Non-pigmented ciliary epithelial cell (primary cell): ENCODE measurements at places on chromosomes 7 and 10.

DNA sequence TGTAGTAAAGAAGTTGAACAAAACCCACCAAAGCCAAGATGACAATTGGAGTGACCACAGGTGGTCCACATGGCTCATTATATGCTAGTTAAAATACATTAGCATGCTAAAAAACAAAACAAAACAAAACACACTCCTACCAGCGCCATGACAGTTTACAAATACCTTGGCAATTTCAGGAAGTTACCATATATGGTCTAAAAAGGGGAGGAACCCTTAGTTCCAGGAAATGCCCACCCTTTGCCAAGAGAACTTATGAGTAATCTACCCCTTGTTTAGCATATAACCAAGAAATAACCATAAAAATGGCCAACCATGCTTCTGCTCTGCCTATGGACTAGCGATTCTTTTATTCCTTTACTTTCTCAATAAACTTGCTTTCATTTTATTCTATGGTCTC is 979.1 kb upstream of the POT1 start:
- DNase-seq, result no peak

GRCh38 chr10:36110097-36110496 is 468.0 kb upstream of the FZD8 start:
- DNase-seq, result no peak

- no peak for DNase-seq
Observed at GRCh38 chr10:11705722-11706121, 36.5 kb upstream of the ECHDC3 start.

DNA sequence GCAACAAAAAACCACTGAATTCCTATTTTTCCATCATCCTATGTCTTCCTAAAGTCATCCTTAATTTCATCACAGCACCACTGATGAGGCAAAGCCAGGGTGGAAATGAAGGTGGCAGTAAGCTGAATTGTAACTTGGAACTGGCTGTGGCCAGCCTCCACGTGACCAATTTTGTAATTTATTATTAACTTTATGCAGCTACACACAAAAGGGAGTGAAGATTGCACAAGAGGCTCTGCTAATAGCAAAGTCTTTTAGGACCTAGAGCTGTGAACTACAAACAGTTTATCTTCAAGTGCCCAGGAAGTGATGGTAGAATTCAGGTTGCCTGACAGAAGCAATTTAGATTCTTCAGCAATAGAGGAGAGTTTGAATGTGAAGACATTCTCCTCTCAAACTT is 176.4 kb downstream of the CCDC71L start:
- DNase-seq, result no peak

- DNase-seq, result no peak
Observed at GRCh38 chr7:75531359-75531821, 39.3 kb downstream of the SPDYE5 start.

GRCh38 chr7:4211261-4211660 is 470.8 kb upstream of the FOXK1 start:
- no peak for DNase-seq

GRCh38 chr7:95491634-95492314 is 6.0 kb downstream of the ASB4 start:
- DNase-seq, result no peak

GRCh38 chr10:130721971-130722370 is 585.8 kb downstream of the GLRX3 start:
- DNase-seq, result no peak

DNA sequence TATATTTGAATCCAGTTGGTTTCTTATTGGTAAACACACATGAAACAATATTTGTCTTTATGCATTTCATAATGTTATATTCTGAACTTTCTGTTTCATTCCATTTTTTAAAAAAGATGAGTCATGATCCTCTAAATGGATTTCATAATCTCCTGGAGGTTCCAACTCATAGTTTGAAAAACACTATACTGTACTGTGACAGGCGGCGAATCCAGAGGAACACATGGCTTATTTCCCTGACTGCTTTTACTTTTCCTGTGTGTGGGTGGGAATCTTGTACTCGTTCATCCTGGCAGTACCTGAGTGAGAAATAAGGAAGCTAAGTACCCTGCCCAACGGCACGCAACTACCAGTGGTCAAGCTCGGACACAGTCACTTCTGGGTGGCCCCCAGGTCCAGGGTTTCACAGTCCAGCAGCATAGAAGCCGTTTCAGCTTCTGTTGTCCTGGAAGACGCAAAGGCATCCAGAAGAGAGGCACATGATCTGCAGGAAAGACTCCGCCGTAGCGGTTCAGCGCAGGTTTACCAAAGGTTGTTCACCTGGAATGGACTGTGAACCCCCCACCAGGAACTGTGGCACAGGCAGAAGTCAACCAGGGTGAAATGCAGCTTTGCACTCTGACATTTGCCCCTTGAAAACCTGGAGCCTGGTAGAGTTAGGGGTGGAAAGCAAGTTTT is 117.7 kb downstream of the CCNY start:
- peak; percentile 37 for DNase-seq

DNA sequence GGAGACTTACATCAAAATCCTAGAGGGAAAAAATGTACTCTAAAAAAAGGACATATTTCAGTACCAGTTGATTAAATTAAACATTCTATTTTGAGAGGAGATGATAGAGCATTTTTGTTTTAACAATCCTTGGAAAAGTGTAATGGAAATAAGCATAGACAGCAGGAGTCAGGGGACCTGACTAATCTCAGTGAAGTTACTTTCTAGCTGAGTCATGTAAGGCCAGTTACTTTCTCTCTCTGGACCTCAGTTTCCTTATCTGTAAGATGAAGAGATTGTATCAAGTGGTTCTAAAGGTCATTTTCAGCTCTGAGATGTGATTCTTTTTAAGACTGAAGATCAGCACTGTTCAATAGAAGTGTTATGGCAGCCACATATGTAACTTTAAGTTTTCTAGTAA is 44.1 kb downstream of the VTI1A start:
- no peak for DNase-seq

- DNase-seq, result no peak
Observed at GRCh38 chr10:78028438-78029268, 662 bp downstream of the POLR3A start.

GRCh38 chr7:129959471-129960203 is 6.9 kb upstream of the UBE2H start:
- DNase-seq, result no peak

DNA sequence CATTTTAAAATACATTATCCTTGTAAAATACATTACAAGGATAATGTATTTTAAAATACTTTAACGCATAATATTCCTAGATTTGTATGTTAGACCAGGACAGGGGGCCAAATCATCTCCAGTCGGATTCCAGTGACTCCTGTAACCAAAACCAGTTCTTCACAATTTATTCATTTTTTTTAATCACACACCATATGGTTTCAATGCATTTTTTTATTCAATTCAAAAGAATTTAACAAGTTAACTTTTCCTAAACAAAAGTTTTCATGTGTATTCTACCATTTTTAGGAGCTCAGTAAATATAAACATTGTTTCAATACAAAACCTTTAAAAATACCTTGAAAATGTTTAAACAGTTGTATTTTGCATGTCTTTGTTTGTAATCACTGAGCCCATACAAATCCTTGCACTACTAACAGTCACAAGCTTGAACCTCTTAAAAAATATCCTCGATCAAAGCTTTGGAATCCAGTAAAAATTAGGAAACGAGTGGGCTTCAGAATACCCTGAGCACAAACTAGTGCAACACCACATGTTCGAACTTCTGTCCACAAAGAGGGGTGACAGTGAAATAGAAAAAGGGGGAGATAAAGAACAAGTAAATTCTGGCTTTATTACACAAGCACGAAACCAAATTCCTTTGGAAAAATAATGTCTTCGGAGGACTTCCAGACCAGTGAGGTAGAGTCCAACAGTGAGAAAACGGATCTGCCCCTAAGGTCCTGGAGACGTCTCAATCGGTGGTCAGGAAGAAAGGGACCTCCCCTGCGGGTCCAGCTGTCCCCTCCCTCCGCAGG is 1.6 kb downstream of the CCDC71L start:
- DNase-seq, result no peak

DNA sequence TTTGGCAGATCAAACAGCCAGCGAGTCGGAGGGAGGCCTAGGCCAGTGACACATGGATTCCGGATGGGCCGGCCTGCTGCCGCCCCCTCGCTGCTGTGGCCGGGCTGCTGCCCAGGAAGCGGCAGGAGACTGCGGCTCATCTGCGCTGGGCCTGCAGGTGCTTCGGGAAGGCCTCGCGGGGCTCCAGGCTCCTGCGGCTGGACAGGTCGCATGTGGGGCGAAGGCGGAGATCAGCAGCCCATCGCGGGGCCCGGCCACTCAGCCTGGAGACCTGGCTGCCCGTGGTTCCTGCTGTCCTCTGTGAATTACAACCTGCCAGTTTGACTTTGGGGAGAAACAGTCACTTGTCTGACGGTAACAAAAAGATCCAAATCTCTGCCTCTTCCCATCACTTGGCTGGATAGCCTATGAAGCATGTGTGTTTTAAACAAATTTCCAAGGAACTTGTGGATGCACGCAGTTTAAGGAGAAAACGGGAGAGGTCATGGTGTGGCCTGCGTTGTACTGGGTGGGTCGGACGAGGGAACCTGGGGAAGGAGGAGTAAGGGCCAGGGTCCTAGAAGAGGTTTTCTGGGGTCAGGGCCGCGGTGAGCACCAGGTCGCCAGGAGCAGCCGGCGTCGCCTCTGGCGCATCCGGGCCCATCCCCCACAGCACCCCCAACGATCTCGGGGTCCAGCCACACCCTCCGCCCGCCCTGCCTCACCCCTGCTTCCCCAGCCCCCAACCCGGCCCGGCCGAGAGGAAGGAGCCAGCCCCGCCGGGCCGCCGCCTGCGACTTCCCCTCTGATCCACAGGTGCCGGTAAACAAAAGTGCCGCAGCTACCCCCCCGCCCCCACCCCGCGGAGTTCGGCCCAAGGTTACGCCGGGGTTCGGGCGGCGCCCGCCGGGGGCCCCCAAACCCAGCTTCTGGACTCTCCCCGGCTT is 1.6 kb downstream of the SPOCK2 start:
- DNase-seq, result no peak

GRCh38 chr10:115830265-115830970 is 442.6 kb downstream of the GFRA1 start:
- DNase-seq, result no peak

DNA sequence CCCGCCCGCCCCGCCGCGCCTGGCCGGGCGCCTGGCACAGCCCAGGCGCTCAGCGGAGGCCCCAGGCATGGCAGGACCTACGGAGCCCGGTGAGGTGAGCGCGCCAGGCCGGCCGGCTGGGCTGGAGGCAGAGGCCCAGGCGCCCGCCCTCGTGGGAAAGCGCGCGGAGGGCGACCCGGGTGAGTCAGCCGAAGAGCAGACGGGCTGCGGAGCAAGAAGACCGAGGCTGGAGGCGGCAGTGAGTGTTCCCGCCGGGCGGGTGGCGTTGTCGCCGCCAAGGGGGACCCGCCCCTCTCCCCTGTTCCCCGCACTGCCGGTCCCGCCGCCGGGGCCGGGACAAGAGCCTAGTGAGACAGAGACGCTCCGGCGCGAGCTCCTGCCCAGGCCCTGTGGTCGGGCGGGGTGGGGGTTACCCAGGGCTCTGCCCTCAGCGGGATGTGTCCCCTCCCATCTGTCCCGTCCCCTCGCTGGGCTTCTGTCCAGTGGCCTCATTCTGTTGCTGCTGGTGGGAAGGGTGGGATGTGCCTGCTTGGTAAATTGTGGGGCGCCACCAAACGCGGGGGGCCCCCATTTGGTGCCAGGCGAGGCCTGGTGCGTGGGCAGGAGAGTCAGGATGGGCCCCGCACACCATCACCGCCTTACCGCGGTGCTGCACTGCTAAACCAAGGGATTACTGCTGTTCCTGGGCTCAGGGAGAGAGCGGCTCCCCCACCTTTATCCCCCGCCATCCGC is 17.0 kb upstream of the NODAL start:
- DNase-seq, result no peak

DNA sequence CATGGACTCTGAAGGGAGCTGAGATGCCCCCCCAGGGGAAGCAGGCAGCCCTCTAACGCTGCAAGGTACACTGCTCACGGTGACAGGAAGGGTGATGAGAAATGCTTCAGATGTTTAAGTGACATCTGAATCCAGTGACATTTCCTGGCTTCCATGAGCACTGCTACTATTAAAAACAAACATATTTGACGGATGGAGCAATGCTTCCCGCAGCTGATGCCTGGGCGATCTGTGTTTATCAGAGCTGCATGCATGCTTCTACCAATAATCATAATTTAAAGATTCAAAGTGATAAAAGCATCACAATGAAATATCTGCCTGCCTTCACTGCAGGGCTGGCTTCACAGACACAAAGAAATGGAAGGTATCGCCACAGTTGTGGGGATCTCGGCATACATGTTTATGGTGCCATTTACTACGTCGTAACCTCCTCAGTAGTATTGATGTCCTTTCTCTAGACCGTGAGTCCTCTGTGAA is 66.1 kb upstream of the AOAH start:
- no peak for DNase-seq

DNA sequence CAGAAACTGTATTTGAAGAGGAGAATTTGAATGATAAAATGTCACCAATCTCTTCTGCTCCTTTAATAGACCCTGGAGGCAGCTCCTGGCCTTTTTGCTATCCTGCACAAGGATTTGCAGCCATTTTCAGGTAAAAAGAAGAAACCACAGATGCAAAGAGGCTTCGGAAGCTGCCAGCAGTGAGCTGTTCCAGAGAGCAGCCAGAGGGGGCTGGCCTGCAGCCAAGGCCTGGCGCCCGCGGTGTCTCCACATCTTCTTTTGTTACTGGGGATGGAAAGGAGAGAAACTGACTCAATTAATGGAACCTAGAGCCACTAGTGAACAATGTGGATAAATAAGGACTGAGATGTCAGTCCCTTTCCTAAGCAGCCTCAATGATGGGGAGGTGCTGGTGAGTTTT is 23.9 kb upstream of the GPR26 start:
- no peak for DNase-seq

- DNase-seq, result no peak
Observed at GRCh38 chr7:2774935-2775334, 69.2 kb downstream of the GNA12 start.

GRCh38 chr10:1166101-1166827 is 110.1 kb downstream of the WDR37 start:
- no peak for DNase-seq

DNA sequence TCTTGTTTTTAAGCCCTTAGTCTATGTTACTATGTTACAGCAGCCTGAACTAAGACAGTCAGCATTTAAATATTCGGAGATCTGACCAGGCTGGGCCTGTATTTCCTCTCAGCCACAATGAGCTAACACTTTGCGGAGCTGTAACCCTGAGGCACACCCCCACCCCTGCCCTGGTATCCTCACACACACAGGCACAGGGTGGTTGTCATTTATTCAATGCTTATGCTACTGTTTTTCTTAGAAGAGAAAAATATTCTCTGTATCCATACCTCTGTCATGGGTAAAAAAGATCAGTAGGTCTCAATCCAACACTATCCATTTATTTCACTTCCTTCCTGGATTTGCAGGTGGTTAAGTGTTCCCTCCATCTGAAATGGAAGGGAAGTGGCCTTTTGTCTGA is 80.3 kb upstream of the TRIL start:
- DNase-seq, result peak; percentile 52

GRCh38 chr10:100791369-100792058 is 46.1 kb downstream of the PAX2 start:
- DNase-seq, result no peak
